Fibroblast of mammary gland (primary cell): ENCODE measurements at places on chromosomes 11 and 22.

- peak; percentile 55 for DNase-seq
Observed at GRCh38 chr11:35138606-35138942, 397 bp upstream of the CD44 start.

DNA sequence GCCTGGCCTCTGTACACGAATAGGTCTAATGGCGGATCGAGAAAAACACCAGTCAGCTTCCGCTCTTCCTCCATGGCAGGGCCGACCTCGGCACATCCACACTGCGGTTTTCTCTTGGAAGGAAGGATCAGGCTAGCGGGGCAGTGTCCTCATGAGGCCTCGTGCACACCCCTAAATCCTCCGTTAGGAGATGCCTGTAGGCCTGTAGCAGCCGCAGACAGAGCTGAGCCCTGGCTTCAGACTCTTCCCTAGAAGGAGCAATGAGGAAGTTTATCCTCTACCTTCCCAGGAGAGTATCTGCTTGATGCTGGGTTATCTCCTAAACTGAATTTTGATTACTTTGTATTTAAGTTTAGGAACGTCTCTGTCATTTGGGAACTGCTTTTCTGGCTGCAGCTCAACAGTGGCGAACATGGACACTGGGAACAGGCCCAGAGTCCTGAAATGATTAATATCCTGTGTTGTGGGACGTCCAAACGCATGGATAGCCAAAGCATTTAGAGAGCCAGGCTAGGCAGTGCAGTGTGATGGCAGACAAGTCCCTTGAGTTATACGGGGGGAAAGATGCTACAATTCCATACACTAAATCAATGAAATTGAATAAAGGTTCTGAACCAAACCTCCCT lies 16.5 kb upstream of the BMAL1 start:
- peak; percentile 66 for DNase-seq

- no peak for DNase-seq
Observed at GRCh38 chr11:132504501-132505041, 1027.7 kb downstream of the OPCML start.

GRCh38 chr22:23841736-23842445 lies 3.1 kb upstream of the DERL3 start:
- DNase-seq = no peak
